ENCODE measurements at places on chromosomes 13 and 19. TPM values are rescaled to one million over a fixed set of nuclear protein-coding genes. Genes with fewer than 3 reads are reported as not detected.

GRCh38 chr19:13417054-13417453 is 89.2 kb downstream of the CACNA1A start:
- no peaks in the 10 kb centered on the region for H3K27me3 ChIP-seq
- H3K4me3 ChIP-seq = no peak overlapping the region
- H3K27ac ChIP-seq = no peak overlapping the region
- no peaks in the 10 kb centered on the region for H3K36me3 ChIP-seq
- no peaks in the 10 kb centered on the region for H3K4me1 ChIP-seq
- no peak for DNase-seq

DNA sequence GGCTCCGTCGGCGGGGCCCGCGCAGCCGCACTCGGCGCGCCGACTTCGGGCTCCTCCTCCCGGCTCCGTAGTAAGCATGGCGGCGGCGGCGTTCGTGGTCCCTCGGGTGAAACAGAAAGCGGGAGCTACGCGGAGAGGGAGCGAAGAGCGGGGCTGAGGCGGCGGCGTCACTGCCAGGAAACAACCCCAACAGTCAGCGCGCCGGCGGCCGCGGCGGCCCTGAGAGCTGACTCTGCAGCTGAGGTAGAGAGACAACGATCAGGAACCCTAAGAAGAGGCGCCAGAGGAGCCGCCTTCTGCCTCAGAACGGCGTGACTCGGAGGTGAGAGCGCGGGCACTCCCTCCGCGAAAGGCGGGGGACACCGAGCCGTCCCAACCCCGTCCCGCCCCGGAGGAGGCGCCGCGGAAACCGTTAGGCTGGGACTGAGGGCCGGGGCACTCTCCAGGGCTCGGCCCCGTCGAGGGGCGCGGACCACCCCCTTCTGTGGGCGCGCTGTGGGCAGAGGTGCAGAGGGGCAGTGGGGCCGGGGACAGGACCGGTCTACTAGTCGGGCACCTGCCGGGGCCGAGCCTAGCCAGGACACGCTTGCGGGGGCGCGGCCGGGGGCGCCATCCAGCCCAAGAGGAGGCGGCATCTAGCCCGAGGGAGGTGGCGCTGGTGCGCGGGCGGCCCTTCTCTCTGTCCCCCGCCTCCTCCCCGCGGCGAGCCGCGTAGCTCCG is at the start of gene FNDC3A:
TSS of gene FNDC3A (plus strand) at position 57 of the 720 bp plus-strand sequence. CDS start 30,279 bp downstream, outside the sequence.
- peaks cover 18% of the 10 kb centered on the region for H3K4me1 ChIP-seq
- peak within 1 kb of the TSS; percentile 83 for H3K27ac ChIP-seq
- H3K36me3 ChIP-seq = no peaks in the 10 kb centered on the region
- no peak for DNase-seq
- H3K4me3 ChIP-seq = peak within 1 kb of the TSS; percentile 56
- H3K27me3 ChIP-seq = no peaks in the 10 kb centered on the region

GRCh38 chr13:111253365-111253872 is 67.0 kb upstream of the TEX29 start:
- no peak overlapping the region for H3K27ac ChIP-seq
- no peaks in the 10 kb centered on the region for H3K27me3 ChIP-seq
- no peaks in the 10 kb centered on the region for H3K36me3 ChIP-seq
- no peaks in the 10 kb centered on the region for H3K4me1 ChIP-seq
- no peak for DNase-seq
- no peak overlapping the region for H3K4me3 ChIP-seq

Gene SYT5
- polyA plus RNA-seq = 0.39 TPM

- DNase-seq = no peak
- H3K27me3 ChIP-seq = no peaks in the 10 kb centered on the region
- no peaks in the 10 kb centered on the region for H3K4me1 ChIP-seq
- H3K36me3 ChIP-seq = no peaks in the 10 kb centered on the region
- no peak overlapping the region for H3K4me3 ChIP-seq
Observed at GRCh38 chr19:30446850-30447552, 74.8 kb downstream of the ZNF536 start.

DNA sequence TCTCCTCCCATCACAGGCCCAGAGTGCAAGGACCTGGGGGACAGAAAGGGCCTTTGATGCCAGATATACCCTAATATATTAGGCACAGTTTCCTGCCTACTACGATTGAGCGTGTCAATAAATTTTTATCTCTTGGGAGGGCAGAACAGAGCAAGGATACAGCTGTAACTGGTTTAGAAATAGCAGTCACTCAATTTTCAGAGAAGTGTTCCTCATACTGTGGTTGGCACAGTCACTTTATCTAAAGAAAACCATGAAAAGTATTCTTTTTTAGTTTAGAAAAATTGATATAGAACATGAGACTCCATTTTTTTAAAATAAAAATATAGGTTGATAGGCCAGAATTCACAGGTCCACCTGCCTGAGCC is 460 bp upstream of the ZNF155 start:
- no peak overlapping the region for H3K27ac ChIP-seq
- H3K4me3 ChIP-seq = no peak overlapping the region
- DNase-seq = no peak
- H3K4me1 ChIP-seq = no peaks in the 10 kb centered on the region
- H3K27me3 ChIP-seq = no peaks in the 10 kb centered on the region

Measured in keratinocyte (primary cell).